ENCODE measurements at places on chromosomes 7 and 10. TPM values are rescaled to one million over a fixed set of nuclear protein-coding genes. Genes with fewer than 3 reads are reported as not detected.

BAMBI gene
- 35.4 TPM for total RNA-seq

GRCh38 chr7:137443616-137444015, 100.1 kb upstream of the PTN start:
- H3K27me3 ChIP-seq = no peaks in the 10 kb centered on the region
- no peaks in the 10 kb centered on the region for H3K36me3 ChIP-seq
- H3K27ac ChIP-seq = no peak overlapping the region

GRCh38 chr10:124065382-124066125, 27.8 kb downstream of the CHST15 start:
- DNase-seq = no peak
- no peaks in the 10 kb centered on the region for H3K36me3 ChIP-seq
- H3K27ac ChIP-seq = no peak overlapping the region
- peaks cover 18% of the 10 kb centered on the region for H3K4me1 ChIP-seq

- H3K4me1 ChIP-seq = peaks cover 25% of the 10 kb centered on the region
- no peaks in the 10 kb centered on the region for H3K36me3 ChIP-seq
- no peak overlapping the region for H3K27ac ChIP-seq
- H3K27me3 ChIP-seq = peaks cover 33% of the 10 kb centered on the region
These were observed 437.6 kb upstream of the ZMIZ1 start for GRCh38 chr10:78630944-78631838.

VOPP1 gene
- total RNA-seq = 45.6 TPM

TM9SF3 gene
- 140 TPM for total RNA-seq

PRR15 gene
- 13.0 TPM for total RNA-seq

UNC5B gene
- 3.7 TPM for total RNA-seq

GRCh38 chr10:4470231-4470835, 355.7 kb upstream of the AKR1E2 start:
- no peak for DNase-seq
- no peak overlapping the region for H3K4me3 ChIP-seq
- H3K4me1 ChIP-seq = no peaks in the 10 kb centered on the region
- no peak overlapping the region for H3K27ac ChIP-seq
- no peaks in the 10 kb centered on the region for H3K36me3 ChIP-seq

GRCh38 chr7:13988731-13989125, 738 bp downstream of the ETV1 start:
- H3K27me3 ChIP-seq = no peaks in the 10 kb centered on the region
- DNase-seq = no peak
- H3K4me1 ChIP-seq = peaks cover 14% of the 10 kb centered on the region
- no peaks in the 10 kb centered on the region for H3K36me3 ChIP-seq
- no peak overlapping the region for H3K4me3 ChIP-seq
